Tongue (tissue), 3 donors: ENCODE measurements at places on chromosomes 6 and 20. TPM values are rescaled to one million over a fixed set of nuclear protein-coding genes. Genes with fewer than 3 reads are reported as not detected.

- peak; percentile 20 for DNase-seq
Measured at GRCh38 chr6:106973018-106973835, 1.3 kb downstream of the CD24 start.

DNA sequence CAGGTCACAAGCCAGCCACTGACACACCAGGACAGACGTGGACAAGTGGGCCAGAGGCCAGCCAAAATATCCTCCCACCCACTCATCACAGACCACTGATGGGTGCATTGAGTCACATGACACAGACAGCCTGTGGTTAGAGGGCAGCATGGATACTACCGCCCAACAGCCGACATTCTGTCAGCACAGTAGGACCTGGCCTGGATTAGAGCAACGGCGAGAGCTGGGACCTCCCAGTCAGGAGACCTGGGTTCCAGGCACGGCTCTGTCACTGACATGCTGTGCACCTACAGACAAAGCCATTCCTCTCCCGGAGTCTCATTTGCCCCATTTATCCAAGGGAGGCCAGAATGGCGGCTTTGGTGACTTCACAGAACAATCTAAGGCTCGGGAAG, 8.0 kb downstream of the ZNF335 start:
- DNase-seq = no peak

- DNase-seq = peak; percentile 74
Measured at GRCh38 chr6:2396846-2397630, 151.6 kb upstream of the GMDS start.

DNA sequence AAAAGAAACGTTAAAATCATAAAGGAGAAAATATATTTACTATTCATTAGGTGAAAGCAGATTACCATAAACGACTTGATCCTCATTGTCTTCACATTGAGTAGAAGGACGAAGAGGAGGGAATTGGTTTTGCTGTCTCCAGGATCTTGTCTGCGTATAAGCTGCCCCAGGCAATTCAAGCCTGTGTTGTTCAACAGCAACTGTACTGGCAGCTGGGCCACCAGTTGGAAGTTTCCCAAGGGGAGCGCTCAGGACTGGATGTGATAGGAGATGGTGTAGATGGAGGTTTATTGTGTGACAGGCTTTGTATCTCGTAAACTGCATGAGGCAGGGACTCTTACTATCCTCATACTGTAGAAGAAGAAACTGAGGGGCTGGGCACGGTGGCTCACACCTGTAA, 3.9 kb upstream of the FANCE start:
- peak; percentile 39 for DNase-seq

DNA sequence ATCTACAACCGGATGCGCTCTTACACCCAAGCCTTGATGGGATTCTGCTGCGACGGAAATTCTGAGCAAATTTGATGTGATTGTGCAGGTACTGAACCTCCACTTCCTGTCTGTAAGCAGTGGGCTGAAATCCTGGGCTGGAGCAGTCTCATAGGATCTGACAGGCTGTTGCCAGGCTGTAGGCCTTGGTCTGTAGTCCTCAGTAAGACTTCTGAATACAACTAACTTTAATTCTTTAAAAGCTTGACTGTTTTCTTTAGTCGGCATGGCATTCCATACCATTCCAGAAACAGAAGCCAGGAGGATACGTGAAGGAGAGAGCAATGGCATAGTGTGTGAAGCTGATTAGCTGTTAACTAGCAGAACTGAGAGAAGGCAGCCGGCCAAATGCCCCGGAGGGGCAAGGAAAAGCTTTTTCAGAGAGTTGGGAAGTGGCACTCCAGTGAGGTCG, 68.3 kb downstream of the ADTRP start:
- DNase-seq = peak; percentile 64

DNA sequence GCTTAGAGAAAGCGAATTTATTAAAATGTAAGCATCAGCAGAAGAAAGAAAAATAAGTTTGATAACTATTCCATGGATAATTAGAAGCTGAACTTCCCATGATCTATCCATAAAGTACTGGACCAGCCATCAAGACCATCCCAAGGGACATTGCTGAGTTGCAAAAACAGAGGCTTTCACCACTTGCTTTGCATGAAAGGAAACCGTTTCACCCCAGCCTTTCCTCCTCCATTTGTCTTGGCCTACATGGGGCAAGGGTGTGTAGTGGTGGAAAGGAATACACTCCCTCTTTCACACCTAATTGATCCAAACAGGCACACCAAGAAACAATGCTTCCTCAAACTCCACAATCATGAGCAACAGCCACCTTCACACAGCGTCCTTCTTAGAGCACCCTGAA, 10.4 kb downstream of the HIVEP2 start:
- DNase-seq = no peak

GRCh38 chr20:61439251-61439650, 187.2 kb downstream of the CDH4 start:
- DNase-seq = no peak

DNA sequence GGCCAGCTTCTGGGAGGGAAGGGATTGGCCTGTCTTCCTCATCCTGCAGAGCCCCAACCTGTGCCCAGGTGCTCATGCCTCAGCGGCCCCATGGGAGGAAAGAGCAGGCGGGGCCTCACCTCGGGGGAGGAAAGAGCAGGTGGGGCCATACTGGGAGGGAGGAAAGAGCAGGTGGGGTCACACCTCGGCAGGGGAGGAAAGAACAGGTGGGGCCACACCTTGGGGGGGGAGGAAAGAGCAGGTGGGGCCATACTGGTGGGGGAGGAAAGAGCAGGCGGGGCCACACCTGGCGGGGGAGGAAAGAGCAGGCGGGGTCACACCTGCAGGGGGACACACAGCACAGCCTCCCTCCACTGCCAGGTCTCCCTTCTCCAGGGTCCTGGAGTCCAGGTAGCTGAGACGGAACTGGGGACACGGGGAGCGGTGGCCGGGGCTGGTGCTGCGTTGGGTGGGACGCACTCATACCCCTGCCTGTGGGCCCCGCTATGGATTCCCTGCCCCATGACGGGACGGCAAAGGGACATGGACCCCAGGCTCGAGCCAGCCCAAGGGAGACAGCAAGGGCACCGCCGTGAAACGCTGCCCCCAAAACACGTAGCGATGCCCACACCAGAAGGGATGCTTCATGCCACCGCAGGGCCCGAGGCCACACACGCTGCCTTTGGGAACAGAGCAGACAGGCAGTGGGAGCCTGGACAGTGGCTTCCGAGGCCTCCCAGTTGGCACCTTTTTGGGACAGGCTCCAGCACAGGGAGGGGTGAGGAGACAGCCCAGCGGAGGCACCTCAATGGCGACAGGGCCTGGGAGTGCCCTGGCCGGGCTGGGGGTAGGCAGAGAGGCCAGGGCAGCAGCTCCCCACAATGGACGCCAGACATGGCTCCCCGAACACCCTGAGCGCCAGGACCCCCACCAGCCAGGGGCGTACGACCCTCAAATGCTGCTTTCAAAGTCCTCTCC, 43.3 kb upstream of the CHRNA4 start:
- no peak for DNase-seq

Gene TRIM31
- not detected for total RNA-seq
